ENCODE measurements at places on chromosomes 5 and 9.

DNA sequence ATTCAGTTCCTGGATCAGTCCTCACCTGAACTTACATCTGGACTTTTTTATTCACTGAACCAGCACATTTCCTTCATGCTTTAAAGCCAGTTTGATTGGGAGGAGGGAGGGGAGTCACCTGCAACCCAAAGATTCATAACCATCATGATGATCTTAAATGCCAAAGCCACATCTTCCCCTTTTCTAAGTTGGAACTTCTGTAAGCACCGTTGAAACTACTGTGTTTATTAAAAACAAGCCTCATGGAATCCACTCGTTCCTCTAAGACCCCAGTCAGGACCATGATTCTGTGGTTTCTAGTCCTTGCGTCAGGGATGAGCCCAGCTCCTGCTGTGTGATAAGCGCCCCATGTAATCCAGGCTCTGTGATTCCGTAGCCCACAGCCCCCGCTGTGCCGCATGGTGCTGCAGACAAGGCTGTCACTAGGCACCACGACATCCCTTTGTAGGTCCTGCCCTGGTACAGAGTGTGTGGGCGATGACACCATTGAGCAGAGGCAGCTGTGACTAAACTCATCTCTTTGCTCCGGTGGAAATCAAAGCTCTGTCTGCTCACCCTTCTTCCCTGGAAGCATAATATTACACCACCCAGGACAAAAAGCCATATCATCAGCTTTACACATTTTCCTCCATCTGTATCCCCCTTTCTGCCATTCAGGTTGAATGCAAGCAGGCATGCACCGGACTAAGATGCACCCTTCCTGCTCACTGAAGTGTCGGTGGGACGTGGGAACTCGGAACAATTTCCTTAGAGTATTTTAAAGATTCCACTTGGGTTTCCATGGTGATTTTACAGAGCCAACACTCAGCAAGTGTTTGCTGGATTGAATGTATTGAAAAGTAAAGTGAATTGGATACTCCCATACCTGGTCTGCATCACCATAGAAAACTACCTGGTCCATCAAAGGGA is 132.0 kb upstream of the FSTL4 start:
- DNase-seq: no peak

- DNase-seq: no peak
Measured at GRCh38 chr9:126030716-126031115, 283.5 kb downstream of the PBX3 start.

DNA sequence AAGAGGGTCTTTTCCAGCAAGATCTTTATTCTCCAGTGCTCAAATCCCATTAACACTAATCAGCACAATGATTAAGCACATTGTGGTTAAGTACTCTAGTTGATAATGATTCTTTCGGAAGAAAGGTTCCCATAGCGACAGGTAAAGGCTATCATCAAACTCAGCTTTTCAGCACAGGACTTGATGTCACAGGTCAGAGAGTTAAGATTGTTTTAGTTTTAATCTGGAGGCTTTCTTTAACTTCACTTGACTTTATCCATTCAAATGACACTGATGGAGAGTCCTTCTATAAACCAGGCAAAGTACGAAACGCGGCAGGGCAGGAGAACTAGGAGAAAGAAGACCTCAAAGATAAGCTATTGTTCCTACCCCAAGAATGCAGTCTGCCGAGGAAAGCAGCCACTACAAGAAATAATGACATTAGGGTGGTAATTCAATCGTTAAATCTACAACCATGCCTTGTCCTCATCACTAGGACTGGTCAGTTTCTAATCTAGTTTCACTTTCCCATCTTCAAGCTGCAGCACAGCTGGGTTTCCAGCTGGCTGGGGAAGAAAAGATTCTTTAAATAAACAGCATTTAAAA is 4.6 kb downstream of the NRG2 start:
- no peak for DNase-seq

DNA sequence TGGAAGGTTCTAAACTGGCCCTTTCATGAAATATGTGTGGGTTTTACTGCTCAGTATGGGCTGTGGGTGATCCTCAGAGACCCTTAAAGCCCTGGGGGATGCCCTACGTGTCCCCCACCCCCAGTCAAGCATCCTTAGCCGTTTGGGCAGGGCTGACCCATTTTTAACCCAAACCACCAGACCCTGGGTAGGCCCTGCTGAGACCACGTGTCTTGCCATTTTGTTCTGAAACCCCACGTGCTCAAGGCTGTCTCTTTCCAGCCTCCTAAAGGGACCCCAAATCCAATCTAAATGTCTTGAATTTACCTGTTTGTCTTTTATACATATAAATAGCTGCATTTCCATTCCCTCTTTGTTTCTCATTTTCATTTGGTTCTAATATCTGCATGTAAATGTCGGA is 94.9 kb downstream of the PAX5 start:
- no peak for DNase-seq

- DNase-seq: no peak
Measured at GRCh38 chr9:124394596-124394995, 20.6 kb downstream of the PSMB7 start.

DNA sequence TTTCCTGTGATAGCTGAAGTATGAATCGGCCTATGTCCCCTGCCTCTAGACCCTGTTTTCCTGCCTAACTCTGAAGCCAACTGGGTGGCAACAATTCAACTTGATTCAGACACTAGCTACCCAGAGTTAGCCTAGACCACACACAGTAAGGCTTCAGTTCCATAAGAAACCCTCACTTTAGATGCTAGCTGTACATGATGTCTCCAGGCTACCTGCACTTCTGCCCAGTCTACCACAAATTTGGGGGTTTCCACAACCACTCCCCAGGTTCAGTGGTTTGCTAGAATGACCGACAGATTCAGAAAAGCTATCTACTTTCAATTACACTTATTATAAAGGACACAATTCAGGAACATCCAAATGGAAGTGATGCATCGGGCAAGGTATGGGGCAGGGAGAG is 119.4 kb upstream of the VLDLR start:
- DNase-seq: no peak

DNA sequence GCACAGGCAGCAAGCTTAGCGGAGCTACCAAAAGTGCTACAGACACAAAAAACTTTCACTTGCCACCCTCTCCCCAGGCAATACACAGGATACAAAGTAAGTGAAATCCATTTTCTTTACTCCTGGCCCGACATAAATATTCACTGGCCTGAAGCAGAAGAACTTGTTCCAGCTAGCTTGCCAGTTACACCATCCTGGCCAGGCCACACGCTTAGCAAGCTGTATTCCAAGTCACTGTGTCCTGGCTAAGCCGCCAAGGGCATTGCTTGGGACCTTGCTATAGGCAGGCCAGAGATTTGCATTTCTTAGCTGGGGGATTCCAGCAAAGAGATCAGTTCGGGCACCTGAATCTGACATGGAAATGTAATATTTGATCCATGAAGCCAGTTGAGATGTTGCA is 71.0 kb upstream of the SLC1A3 start:
- DNase-seq: no peak

GRCh38 chr5:40402007-40402364 is 277.7 kb upstream of the PTGER4 start:
- DNase-seq: no peak

GRCh38 chr5:20683241-20683940 is 695.4 kb upstream of the CDH18 start:
- DNase-seq: no peak

DNA sequence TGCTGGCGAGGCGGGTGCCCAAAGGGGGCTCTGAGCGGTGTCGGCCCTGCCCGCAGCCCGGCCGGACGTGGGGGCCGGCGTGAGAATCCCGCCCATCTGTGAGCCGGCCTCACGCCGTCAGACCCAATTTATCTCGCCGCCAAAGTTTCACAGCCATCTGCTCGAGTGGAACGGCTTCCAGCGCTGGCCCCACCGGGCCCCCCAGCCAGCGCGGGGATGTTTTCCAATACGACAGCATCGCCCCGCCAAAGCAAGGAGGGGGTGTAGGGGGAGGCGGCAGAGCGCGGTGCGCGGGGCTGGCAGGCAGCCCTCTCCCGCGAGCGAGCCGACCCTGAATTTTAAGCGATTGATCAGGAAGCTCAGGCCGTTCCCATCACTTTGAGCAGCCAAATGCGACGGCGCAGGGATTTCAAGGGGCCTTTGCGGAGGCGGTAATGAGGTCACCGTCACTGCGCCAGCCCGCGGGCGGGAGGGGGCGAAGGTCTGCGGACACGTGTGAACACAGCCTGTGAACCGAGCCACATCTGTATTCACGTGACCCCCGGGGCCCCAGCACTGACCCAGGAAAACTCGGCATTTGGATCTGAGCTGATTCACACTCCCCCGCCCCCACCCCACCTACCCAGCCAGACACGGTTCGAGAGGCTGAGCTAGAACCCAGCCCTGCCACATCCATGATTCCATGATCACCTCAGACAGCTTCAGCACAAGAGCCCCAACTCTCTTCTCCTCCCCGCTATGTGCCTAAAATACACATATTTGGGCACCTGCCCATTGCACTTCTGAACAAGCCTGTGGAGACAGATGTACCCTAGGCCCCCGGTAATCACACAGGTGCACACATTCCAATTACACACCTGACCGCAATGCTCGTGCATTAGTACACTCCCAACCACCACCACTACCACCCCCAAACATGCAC is 47.8 kb upstream of the PSD2 start:
- DNase-seq: no peak

GRCh38 chr5:118017536-118017935 is 970.8 kb downstream of the DTWD2 start:
- DNase-seq: no peak

DNA sequence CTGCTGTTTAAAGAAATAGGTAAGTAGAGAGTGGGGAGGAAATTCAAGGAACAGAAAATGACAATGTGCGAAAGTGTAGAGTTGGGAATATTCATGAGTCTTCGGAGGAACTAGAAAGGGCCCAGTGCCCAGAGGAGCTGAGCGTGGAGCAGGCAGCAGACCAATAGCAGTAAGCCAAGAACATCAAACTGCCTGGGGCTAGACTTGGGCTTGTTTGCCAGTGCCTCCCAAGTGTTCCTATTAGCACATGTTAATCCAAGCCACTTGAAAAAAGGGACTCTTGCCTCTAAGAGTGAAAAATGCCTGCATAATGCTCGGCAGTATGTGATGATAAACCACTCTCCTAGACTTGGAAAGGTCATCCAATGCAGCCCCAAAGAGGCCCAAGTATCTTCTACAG is 1.2 kb upstream of the TAL2 start:
- no peak for DNase-seq

DNA sequence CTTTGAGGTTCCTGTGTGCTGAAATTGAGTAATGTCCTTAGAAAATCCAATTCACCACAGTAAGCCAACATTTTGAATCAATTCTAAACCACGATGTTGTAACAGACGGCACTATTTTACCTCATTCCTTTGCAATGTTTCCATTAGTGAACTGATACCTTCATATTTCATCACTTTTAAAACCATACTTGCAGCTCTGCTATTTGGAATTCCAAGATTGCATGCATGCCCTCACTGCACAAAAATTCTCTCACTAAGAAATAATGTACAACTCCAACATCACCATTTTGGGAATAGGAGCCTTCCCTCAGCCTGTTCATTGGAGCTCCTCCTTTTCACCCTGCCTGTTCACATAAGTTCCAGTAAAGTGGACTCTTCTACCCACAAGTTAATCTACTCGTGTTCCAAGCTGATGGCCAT is 74.8 kb upstream of the TGFBR1 start:
- DNase-seq: no peak

GRCh38 chr5:147140558-147140957 is 94.3 kb upstream of the STK32A start:
- no peak for DNase-seq

- no peak for DNase-seq
Measured at GRCh38 chr9:94639061-94639998, at the start of gene FBP1. Gene FBP1 (minus strand): TSS chr9:94639518. CDS start chr9:94639310, 208 bp downstream.

- DNase-seq: peak; percentile 37
Measured at GRCh38 chr9:133726401-133727276, 11.5 kb downstream of the SARDH start.

DNA sequence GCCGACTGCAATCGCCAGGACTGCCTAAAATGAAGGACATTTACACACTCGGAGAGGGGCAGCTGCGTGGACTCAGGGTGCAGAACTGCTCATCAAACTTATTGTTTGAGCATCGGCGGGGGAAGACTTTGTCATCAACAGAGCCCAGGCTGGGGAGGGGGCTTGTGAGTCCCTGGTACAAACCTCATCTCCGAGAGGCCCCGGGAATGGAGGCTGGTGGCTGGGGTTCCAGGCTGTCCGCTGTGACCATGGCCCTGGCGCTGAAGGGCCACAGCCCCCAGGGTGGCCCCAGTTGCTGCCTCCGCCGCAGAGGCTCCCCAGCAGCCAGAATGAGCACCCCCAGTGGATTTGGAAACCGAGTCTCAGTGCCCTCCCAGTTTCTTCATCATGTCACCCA is 46.1 kb upstream of the RNU6ATAC start:
- DNase-seq: no peak

- DNase-seq: no peak
Measured at GRCh38 chr9:133842174-133842573, 104.0 kb upstream of the SARDH start.
